ENCODE measurements at places on chromosomes 5 and 9.

DNA sequence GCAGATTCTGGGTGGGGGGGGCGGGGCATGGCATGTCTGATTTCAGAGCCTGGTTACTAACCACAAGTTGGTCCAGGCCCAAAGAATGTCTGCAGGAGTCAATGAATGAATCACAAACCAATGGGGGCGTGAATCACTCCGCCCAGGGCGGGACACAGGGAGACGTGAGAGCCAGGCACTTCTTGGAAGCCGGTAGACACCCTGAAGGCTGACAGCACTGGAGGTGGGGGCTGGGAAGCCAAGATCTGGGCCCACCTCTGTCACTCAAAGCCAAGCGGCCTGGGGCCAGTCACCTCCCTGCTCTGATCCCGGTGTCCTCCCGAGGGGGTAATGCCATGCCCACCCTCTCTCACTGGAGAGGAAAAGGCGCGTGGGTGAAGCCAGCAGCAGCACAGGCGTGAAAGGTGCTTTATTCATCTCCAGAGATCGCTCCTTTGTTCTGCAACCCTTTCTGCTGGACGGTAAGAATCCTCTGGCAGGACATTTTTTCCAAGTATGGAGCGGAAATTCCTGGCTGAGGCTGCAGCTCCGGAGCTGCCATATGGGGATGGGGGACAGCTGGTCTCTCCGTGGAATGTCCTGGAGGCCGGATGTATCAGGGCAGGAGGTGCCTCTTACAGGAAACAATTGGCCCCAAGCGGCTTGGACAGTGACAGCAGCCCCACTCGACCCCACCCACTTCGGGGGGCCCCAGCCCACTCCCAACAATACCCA is 85.0 kb downstream of the STK10 start:
- peak; percentile 98 for DNase-seq

- DNase-seq, result no peak
Observed at GRCh38 chr5:142432961-142433360, 108.1 kb upstream of the SPRY4 start.

DNA sequence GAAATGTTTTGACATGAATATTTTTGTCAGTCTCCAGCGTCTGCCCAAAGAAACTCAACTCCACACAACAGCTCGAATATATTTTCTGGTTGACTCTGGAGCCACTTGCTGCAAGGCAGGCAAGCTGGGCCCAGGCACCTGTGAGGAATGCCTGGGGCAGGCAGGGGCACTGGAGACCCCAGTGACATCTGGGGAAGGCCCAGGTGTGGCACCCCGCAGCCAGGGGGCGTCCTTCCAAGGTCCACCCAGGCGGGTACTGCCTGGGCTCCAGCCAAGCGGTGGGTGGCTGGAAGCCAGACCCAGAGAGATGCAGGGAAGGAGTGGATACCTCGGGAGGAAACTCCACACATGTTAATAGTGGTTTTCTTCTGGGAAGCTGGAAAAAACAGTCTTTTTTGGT is 125.9 kb downstream of the PHF2 start:
- DNase-seq, result no peak

- DNase-seq, result peak; percentile 85
Observed at GRCh38 chr5:40223884-40224402, 455.8 kb upstream of the PTGER4 start.

GRCh38 chr5:168219515-168220410 is 71.7 kb upstream of the WWC1 start:
- DNase-seq, result peak; percentile 62

DNA sequence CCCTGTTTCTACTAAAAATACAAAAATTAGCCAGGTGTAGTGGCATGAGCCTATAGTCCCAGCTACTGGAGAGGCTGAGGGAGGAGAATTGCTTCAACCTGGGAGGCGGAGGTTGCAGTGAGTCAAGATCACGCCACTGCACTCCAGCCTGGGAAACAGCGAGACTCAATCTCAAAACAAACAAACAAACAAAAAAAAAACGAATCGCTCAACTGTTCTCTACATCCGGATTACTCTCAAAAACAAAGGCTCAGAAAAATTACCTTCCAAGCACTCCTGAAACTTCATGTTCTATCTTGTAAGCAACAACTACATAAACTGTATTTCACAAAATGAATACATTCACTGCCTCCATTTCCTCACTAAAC is 14.0 kb downstream of the UBAP2 start:
- peak; percentile 54 for DNase-seq

DNA sequence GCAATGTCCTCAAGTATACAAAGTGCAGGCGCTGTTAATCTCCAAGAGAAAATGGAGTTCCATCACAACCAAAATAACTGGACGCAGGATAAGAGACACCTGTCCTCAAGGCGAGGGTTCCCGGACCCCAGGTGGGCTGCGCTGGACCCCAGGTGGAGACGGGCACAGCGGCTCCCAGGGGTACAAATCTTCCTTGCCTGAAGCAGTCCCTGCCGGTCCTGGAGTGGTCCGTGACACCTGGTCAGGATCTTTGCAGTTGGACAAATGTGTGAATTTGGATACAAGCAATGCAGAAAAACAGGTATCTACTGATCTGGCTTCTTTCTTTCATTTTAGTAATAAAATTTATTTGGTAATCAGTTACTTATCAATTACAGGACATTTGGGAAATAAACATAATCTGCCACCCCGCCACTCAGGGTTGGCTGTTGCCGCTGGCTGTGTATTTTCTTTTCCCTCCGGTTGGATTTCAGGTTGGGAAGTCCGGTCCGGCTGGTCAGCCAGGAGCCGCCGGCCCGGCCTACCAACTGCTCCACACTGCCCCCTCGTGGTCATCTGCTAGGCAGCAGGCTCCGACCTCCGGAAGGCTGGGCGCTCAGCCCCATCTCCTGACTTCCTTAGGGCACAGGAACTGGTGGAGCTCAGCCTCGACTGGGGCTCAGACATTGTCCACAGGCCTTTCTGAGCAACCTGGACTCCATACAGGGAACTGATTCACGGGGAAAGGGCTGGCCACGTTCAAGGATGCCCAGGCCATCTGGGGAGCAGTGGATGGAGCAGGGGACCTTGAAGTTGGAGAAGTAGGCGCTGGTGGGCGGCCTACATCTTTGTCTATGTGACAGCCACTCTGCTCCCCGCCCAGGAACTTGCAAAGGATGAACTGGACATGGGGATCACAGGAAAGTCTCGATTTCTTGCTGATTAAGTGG is 43.4 kb downstream of the NXNL2 start:
- DNase-seq, result peak; percentile 64

- no peak for DNase-seq
Observed at GRCh38 chr5:105821800-105822199, 1848.9 kb downstream of the EFNA5 start.

DNA sequence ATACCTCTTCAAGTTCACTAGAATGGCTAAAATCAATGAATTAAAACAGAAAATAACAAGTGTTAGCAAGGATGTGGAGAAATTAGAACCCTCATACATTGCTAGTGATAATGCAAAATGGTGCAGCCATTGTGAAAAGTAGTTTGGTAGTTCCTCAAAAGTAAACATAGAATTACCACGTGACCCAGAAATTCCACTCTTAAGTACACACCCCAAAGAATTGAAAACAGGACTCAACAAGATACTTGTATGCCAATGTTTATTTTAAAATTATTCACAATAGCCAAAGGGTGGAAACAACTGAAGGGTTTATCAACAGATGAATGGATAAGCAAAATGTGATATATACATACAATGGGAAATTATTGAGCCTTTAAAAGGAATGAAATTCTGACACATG is 70.3 kb downstream of the BARX1 start:
- no peak for DNase-seq

GRCh38 chr9:136525841-136526499 is 19.9 kb downstream of the NOTCH1 start:
- no peak for DNase-seq

DNA sequence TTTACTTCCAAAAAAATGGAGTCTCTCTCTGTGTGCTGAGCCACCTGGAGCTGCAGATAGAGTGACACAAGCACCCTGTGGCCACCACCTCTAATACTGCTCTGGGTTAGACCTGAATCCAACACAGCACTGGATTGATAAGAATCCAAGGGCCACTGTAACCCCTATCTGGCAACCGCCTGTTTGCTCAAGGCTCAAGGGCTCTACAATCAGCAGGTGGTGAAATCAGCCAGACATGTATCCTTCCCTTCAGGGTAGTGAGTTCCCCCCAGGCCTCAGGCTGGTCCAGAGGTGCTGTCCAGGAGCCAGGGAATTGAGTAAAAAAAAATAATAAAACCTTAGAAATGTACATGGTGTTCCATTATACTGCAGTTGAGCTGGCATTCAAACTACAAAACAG is 509.0 kb downstream of the KIF4B start:
- DNase-seq, result no peak

DNA sequence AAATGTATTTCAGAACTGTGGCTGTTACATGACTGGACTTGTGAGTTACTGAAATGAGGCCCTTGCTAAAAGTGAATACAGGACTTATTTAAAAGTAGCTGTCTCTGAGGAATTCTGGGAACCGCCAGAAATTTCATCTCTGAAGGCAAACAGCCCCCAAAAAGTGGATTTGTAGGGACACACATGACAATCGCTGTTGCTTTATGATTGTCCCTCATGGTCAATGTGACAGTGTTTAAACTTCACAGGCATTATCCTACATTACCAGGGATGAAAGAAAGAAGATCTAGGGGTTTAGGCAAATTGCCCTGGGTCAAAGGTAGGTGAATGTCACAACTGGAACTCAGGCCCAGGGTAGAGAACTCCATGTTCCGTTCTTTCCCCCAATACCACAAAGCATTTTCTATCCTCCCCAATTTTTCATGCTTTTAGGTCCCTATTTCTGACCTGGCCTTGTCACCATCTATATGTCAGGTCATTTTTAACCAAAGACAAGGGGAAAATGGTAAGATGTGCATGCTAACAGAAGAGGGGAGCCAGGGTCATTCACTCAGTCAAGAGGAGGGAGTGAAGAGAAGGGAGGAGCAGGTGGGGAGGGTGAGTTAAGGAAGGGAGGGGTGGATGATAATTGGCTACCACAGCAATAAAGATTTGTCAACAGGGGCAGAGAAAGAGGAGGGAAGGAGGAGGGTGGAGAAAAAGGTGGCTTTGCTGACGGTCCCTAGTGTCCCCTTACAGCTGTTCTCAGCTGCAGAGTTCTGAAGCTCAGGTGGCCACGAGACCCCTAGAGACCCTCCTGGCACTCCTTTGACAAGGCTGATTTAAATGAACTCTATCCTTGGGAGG is 57.8 kb upstream of the GLRX start:
- DNase-seq, result no peak

- no peak for DNase-seq
Observed at GRCh38 chr5:133364936-133365707, 247.2 kb downstream of the FSTL4 start.

DNA sequence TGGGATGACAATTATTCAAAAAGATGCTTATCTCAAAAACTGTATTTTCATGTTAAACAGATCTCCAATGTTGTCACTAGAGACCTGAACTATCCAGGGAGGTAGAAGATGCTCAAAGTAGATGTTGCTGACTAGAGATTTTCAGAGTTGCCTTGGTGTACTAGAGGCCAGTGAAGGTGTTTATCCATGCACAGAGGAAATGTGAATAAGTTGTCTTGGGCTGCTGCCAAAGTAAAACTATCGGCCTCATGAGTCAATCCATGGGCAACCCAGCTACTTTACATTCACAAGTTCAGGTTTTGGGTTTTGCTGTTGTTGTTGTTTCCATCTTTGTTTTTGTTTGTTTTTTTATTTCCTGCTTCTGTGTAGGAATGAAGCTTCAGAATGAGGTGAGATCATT is 141.1 kb upstream of the RANBP3L start:
- DNase-seq, result peak; percentile 69

DNA sequence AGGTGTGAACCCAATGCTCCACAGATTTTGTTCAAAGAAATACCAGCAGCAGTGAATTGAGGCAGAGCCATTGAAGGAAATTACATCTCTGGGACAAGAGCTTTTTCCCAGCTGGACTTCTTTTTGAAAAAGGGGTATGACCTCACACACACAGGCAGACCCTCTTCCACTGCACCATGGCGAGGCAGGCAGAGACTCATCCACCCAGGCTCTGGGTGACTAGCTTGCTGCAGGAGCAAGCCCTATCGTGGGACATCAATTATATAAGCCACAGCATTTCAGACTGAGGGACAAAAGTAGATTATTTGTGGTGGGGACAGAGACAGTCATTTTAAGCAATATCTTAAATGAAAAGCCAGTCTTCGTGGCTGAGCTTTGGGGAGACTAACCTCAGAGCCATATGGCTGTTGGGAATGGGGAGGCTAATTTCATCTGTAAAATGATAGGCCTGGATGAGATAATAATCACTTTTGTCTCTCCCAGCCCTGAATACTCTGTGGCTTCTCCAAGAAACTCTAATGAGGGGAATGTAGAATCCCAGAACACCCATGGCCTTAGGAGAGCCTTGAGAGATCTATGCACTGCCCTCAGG is 113.1 kb upstream of the TNC start:
- DNase-seq, result no peak

DNA sequence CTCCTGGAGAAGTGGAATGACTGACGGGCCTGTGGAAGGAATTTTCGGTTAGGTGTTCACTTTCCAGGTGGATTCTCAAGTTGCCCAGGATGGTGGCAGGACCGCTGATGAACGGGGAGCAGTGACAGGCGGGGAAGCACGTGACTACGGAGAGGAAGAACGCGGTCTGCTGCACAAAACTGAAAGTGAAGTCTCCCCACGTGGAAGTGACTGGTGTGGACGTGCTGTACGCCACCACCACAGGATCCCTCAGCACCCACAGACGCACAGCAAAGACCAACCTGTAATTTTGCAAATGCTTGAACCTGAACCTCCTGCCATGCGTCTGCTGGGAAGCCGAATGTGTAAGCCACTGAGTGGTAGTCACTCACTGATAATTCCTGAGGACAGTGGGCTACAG is 51.4 kb downstream of the RNF130 start:
- no peak for DNase-seq

DNA sequence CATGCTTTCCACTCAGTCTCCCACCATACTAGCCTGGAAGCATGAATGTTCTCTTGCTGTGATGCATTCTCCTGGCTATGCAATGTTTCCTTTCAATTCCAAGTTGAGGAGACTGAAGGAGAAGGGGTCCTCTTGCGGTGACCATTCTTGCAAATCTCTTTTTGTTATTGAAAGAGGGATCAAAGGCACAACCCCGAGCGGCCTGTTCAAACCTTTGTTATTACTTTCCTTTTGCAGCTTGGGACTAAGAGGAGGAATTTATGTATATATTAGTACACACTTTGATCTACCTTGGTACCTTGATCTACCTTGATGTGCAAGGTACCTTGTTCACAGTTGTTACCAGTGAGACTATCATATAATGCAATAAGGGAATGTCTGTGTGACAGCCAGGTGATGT is 147.3 kb downstream of the KCTD16 start:
- DNase-seq, result no peak

DNA sequence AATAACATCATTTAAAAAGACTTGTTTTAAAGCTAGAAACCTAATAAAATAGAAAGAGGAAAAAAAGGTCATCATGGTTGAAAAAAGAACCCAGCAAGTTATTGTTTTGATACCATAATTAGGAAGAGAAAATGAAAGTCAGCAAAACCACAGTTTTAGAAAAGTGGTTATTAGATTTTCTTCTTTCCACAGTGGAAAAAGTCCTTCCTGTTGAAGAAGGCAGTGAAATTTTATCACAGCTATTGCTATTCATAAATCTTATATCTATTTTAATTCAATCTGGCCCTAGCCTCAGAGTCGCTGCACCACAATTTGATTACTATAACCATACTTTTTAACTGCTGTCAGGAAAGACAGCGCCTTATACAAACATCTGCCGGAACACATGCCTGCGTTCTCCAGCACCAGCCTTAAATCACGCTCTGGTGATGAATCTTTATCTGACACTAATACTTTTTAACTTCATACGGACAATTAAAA is 60.3 kb downstream of the MAPKAP1 start:
- DNase-seq, result peak; percentile 31

Measured in iris pigment epithelial cell (primary cell).